ACHN (cell line): ENCODE measurements at places on chromosomes 13 and 19.

- no peak for DNase-seq
These were observed 572.0 kb downstream of the IRS2 start for GRCh38 chr13:109214393-109214792.

GRCh38 chr13:24741791-24742190 is 22.2 kb upstream of the RNF17 start:
- DNase-seq, result no peak

DNA sequence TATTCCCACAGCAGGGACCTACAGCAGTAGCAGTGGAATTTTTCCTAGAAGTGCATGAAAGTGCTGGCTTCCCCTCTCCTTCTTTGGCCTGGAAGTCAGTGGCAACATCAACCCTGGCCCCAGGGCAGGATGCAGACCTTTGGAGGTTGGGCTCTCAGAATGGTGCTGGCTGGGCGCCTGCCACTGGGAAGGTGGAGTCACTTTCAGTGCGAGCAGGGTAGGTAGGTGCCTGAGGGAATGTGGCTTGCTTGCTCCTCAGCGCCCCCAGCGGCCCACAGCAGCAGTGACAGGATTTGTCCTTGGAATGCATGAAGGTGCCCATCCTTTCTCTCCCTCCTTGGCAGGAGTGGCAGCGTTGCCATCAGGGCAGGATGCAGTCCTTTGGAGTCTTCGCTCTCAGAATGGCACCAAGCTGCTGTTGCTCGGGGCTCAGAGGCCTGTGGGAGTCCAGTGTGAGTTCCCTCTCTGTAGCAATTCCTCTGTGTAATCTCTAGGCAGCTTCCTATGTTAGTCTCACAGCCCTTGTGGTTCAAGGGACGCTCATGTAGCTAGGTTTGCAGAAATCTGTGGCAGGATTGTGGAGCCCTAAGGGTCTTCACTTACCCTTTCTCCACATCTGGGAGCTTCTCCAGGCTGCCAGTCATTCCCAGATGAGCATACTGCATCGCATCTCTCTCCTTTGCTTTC is 354.4 kb upstream of the DACH1 start:
- peak; percentile 44 for DNase-seq

DNA sequence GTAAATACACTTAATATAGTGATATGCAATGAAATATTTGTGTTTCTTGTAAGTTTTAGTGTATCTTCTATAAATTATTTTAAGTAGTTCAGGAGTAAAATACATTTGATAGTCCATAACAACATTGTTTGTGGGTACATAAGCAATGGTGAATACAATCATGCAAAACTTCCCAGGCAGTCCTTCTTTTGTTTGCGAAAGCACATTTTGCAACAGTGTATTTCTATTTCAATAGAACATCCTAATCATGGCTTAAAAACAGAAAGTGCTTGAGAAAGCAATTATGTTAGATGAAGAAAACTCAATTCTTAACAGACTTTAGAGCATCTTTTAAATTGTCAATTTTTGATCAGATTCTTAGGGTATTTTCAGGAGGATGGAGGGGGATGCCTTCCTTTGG is 155.6 kb downstream of the POSTN start:
- DNase-seq, result no peak

GRCh38 chr19:6041991-6042481 is 64.1 kb upstream of the RANBP3 start:
- DNase-seq, result no peak

GRCh38 chr19:13827656-13828055 is 32.4 kb downstream of the ZSWIM4 start:
- DNase-seq, result no peak

GRCh38 chr13:63864171-63864902 is 2448.7 kb upstream of the PCDH20 start:
- DNase-seq, result peak; percentile 0

GRCh38 chr13:114229506-114229905 is 5.2 kb upstream of the CDC16 start:
- DNase-seq, result no peak

GRCh38 chr19:10450853-10451609 is 30.7 kb downstream of the PDE4A start:
- no peak for DNase-seq

GRCh38 chr13:113835461-113836270 is 28.2 kb downstream of the GAS6 start:
- no peak for DNase-seq

DNA sequence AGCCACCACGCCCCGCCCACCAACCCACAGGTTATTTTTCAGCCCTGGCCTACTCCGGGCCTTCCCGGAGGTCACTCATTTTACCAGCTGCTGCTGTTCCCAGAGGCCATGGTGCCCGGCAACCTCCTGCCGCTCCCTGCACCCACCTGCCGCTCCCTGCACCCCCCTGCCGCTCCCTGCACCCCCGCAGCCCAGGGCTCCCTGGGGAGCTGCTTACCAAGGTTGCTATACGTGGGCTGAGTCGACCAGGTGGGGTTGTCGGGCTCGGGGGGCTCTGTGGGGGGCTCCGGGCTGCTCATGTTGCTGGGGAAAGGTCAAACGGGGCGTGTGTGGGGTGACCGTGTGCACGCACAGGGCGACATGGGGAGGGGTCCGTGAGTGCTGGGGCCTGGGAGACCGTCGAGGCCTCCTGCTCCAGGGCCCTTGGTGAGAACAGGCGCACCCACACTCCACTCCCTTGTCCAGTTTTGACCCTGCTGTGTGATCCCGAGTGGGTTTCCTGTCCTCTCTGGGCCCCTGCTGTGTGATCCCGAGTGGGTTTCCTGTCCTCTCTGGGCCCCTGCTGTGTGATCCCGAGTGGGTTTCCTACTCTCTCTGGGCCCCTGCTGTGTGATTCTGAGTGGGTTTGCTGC is 1.2 kb downstream of the PEAK3 start:
- no peak for DNase-seq

DNA sequence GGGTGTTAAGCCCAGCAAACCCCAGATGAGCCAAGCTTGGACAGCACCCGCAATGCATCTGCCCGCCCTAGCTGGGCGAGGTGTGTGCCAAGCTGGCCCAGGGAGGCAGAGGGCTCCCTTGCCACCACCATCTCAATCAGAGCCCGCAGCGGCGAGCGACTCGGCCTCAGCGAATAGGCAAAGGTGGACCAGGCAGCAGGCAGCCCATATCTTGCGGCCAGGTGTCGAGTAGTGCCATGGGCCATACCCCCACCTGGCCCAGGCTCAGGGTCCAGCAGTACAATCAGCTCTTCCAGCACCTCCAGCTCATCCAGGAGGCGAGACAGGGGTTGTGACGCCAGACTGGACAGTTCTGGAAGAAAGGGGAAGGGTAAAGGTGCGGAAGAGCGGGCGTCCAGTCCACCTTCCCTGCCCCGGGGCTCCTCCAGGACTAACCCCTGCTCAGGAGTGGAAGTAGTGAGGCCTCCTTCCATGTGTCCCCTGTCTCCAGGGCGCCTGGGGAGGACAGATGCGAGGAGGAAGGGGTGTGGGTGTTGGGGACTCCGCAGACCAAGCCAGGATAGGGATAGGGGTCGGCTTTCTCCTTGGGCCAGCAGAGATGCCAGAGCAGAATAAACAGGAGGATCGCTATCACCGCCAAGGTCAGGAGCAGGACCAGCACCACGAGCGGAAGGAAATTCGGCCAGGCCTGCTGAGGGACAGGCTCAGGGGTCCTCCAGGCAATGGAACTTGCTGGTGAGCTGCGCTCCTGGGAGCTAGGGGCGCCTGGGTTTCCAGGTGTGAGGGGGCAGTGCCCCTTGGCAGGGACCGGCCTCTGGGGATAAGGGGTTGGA is 2.8 kb downstream of the IGFLR1 start:
- DNase-seq, result no peak

GRCh38 chr19:38227287-38228004 is 3.4 kb upstream of the DPF1 start:
- no peak for DNase-seq

GRCh38 chr19:31127134-31127967 is 221.9 kb downstream of the TSHZ3 start:
- DNase-seq, result peak; percentile 73

DNA sequence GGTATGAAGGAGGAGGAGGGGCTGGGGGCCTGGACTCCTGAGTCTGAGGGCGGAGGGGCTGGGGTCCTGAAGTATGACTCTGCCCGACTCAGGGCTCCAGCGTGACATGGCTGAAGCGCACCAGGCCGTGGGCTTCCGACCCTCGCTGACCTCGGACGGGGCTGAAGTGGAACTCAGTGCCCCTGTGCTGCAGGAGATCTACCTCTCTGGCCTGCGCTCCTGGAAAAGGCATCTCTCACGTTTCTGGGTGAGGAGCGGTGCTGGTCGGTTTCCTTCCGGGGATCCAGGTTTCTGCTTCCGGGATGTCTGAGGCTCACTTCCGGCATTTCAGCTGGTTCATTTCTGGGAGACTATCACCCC is 1.2 kb downstream of the CPT1C start:
- DNase-seq, result no peak

GRCh38 chr19:42397263-42398166 is 7.4 kb upstream of the CNFN start:
- peak; percentile 48 for DNase-seq

DNA sequence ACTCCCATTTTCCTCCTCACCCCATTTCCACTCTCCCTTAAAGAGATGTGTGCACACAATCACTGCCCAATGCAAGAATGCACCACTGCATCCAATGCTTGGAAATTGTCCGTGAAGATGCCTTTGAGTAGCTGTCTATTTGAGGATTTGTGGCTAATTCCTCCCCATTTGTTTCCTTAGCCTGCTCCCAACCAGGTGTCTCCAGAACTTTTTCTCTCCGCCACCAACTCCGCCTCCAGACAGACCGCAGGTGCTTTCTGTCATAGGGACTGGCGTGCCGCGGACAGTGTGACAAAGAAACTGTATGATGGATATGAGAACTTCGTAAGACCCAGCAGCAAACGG is 461 bp upstream of the TM9SF2 start:
- DNase-seq, result no peak

DNA sequence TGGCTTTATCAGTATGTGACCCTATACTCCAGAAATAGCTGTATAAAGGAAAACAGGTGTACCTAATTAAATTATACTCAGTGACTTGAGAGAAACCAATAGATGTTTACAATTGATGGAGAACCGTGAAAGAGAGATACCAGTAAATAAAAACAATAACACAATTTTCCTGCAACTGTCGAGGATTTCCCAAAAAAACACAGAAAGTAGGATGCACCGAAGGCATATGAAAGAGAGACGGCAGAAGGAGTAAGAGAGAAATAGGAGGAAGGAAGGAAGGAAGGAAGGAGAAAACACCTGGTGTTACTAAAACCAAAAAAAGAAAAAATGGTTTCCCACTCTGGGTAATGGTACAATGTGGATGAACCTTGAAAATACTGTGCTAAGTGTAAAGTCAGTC is 6.8 kb upstream of the ZNF229 start:
- no peak for DNase-seq

DNA sequence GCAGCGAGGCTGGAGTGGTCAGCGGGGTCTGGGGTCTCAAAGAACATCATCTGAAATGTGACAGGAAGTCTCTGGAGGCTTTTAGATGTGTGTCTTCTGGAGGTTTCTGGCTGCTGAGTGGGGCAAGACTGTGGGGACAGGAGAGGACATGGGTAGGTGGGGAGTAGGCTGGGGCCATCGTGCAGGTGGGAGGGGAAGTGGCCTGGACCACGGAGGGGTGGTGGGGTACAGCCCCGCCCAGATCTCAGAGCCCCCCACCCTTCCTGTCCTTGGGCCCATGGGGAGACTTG is 6.2 kb downstream of the AP1M1 start:
- no peak for DNase-seq

- DNase-seq, result no peak
These were observed 17.8 kb upstream of the FOSB start for GRCh38 chr19:45450012-45450333.

DNA sequence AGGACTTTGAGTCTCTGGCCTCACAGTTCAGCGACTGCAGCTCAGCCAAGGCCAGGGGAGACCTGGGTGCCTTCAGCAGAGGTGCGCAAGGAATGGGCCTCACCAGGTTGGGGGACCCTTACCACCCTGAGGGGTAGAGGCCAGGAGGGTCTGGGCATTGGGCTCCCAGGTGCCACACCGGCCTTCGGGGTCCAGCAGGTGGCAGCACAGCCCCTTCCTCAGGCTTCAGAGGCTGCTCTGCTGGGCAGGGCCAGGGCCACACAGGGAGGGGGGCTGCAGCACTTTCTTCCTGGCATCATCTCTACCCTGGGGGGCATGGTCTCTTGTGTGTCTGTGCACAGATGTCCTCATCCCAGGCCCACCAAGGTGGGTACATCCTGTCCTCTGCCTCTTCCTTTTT is 12.9 kb downstream of the PIN1 start:
- DNase-seq, result no peak

DNA sequence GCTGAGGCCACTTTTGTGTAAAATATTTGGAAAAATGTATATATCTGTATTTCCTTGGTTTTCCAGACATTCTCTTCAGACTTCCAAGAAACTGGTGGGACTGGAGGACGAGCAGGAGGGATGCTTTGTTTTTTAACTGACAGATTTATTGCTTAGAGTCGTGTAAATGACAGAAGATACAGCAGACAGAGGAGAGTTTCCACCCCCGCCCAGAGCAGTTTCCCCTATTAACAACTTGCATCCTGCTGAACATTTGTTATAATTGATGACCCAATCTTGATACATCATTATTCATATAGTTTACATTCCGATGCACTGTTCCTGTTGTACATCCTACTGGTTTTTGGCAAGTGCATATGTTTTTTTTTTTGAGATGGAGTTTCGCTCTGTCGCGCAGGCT is 7.1 kb upstream of the DOCK6 start:
- no peak for DNase-seq
